ENCODE measurements at places on chromosomes 6 and 20.

GRCh38 chr6:89007209-89008000 is 44.0 kb upstream of the RNGTT start:
- no peak for DNase-seq

DNA sequence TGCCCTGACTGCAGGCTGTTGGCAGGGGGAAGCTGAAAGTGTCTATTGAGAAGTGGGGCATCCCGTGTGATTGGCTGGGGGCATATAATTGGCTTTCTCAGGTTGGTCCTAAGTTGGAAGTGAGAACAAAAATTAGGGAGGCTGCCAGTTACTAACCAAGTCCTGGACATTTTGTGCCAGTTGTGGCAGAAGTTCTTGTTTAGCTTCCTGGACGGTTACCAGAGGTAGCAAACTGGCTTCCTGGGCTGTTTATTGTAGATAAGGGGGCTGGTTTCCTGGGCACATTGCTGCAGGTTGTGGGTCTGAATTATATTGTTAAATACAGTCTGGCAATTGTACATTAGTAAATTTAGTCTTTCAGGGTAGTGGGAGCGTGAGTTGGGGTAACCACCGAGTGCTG is 50.6 kb upstream of the SLC2A12 start:
- DNase-seq: no peak

DNA sequence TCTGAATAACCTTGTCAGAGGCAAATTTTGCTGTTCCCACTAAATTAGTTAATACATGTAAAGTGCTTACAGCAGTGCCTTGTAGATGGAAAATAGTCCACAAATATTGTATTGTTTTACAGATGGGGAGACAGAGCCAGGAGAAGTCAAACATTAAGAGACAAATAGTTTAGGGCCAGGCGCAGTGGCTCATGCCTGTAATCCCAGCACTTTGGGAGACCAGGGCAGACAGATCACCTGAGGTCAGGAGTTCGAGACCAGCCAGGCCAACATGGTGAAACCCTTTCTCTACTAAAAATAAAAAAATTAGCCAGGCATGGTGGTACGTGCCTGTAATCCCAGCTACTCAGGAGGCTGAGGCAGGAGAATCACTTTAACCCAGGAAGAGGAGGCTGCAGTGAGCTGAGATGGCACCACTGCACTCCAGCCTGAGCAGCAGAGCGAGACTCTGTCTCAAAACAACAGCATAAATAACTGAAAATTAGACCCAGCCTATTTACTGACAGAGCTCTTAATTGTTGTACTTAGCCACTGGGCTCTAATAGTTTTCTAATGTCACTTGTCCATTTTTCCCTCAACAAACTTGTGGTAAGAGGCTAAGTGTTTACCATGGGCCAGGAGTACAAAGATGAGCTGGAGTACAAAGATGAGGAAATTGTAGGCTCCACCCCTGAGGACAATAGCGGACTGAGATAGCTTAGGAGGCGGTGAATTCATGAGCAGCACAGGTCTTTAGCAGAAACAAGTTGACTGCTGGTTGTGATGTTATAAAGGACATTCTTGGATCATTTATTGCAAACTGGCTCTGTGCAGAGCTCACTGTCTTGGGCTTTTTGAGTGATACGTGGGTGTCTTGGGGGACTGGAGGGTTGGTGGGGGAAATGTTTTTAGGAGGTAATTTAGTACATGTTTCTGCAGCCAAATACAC is 6.4 kb downstream of the ZSWIM3 start:
- no peak for DNase-seq

DNA sequence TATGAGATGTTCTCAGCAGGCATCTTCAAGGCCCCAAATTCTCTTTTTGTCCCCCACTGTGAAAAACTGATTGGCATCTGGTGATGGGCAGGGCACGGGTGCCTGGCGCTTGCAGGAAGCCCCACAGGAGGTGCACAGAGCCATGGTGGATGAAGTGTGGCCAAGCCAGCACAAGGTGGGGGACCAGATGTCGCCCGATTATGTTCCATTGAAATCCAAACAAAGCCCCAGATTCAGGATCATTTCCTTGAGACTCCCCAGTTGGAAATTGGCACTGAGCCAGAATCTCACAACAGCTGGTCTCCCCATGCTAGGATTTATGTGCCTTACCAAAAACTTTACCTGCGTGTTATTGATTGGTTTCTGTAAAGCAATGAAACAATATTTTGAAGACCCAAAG is 186.1 kb downstream of the ADAT2 start:
- no peak for DNase-seq

DNA sequence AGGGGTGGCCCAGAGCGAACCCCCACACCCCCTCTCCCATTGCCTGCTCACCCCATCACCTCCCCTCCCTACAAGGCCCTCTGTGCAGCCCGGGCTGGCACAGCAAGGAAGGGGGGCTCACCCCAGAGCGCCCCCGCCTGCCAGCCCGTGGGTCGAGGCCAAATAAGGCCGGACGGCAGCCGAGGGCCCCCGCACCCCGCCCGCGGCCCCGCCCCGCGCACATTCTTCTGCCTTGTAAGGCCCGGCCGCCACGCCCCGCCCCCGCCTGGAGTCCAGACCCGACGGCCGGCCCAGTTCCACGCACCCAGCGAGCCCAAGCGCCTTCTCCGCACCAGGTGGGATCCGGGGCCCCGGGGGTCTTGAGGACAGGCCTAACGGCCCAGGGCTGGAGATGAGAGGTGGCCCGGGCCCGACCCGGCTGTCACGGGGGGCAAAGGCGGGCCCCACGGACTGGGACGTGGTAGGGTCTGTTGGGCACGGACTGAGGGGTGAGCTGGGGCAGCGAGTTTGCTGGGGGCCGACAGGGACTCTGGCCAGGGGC is at the start of gene MYL9:
Gene MYL9, plus strand, starts transcription at position 293 of the 541 bp plus-strand sequence. CDS start 3,366 bp downstream, outside the sequence.
- no peak for DNase-seq

DNA sequence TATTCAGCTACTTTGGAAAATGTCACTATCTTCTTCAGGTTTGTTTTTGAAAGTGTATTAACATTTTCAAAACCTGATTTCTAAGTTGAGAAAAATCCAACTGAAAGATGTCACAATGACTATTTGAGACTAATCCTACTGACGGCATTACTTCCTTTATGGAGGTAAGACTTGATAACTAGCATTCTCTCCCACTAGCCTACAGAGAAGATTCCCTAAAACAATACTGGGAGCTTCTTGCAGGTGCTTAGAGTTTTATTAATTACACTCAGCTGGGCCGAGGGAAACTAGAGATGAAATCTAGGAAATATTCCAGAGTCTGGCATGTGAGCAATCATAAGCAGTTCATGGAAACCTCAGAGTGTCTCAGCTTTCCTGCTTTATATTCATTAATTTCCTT is 114.0 kb downstream of the LCA5 start:
- no peak for DNase-seq

- DNase-seq: no peak
These were observed 263.2 kb upstream of the RNF217 start for GRCh38 chr6:124699038-124699437.

DNA sequence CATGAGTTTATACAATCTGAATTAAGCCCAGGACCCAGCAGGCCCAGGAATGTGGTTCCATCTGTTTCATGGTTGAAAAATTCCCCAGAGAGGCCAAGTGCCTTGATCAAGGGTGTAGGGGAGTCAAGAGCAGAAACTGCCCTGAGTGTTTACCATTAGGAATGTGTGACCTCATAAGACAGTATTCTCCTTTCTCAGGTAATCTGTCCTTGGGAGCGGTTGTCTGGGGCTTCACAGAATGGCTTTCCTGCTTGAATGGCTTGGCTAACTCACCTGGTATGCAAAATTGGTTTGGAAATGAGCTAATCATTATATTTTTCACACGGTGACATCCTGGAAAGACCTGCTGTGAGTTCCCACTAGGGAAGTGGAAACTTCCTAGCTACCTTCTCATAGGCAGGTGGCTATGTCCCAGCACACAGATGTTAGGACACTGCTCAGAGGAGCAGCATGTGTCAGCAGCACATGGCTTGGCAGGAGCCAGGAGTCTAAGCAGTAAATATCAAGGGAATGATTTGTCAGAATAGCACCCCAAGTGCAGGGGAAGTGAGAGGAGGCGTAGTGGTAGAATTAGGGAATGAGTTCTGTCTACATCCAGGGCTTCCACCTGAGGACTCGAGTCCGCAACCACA is 17.7 kb downstream of the CLIC5 start:
- no peak for DNase-seq

DNA sequence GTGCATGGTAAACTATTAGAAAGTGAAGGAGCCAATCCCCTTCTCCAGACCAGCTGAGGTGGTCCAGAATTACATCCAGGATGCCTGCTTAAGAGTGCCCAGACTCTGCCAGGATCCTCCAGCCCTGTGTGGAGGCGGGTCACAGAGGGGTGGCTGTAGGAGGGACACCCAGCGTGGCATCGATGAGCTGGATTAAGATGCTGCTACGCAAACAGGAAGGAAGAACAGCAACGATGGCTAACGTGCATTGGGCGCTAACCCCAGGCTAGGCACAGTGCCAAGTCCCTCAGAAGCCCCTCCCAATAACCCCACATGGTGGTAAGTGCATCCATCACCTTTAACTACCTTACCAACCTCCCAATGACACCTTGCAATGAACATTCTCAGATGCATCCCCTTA is 63.9 kb upstream of the MRPS10 start:
- no peak for DNase-seq

- no peak for DNase-seq
These were observed 107.6 kb upstream of the MCHR2 start for GRCh38 chr6:100101644-100102043.

DNA sequence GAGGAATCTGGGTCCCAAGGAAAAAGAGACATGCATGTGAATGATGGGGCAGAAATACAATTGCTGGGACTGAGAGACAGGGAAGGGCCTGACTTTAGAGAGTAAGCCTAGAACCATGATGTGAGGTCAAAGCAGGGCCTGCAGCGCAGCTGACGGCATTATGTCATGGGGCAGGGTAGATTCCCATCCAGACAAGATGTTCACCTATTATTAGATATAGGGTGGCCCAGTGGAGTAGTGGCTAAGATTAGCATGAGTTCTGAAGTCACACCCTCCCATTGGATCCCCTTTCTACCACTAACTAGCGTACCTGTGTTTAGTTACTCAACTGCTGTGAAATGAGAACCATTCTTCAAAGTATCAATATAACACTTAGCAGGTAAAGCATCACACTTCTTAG is 39.6 kb downstream of the NDUFAF5 start:
- no peak for DNase-seq

DNA sequence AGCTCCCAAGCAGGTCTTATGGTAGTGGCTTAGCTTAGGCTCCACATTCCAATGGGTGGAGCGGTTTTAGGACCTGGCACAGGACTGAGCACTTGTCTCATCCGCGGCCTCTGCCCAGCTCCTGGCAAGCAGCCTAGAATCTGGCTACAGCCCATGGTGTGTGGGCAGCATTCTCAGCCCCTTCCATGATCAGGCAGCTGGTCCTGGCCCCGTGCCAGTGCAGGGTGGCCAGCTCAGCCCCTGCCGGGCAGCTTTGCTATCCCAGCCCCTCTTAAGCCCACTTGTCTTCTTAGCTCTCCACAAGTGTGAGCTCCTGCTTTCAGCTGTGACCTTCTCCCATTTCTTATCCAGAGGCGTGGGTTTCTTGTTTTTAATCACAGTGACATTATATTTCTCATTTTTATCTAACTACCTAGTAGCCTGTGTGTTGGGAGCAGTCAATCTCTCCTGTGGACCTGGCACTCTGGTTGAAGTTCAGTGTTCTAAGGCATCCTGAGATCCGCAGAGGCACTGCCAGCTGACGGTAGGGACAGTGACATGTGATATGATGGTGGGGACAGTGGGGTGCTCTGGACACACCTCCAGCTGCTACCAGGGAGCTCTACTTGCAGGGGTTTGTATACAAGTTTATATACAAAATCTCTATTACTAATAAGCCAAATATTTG is 119.9 kb upstream of the PRND start:
- DNase-seq: no peak

- DNase-seq: no peak
These were observed 165.9 kb upstream of the KCNK16 start for GRCh38 chr6:39488255-39488879.

DNA sequence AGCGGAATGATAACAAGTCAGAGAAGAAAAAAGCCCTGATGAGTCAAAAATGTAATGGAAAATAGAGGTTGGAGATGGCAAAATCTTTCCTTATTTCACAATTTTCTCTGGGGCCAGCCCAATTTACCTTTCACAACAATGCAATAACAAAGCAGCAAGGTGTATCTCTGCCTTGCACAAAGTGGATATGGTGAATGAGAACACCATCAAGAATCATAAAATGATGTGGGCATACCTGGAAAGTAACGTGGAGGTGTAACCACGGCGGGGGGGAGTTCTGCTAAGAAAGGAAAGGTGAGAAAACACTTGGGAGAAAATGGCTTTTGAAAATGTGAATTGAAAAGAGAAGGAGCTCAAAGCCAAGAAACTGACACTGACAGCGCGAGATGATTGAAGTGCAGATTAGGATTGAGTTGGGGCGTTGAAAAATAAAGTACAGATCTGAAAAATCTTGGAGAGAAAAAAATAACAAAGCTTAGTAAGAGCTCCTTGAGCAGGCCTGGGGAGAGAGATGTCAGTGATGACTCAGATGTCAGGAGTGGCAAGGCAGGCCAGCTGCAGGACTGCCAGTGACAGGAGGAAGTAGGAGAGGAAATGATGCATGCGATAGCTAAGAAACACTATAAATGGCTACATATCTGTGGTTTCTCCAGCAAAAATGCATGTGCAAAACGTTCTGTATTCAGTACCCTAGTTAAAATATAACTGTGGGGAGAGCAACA is 26.2 kb downstream of the ARHGAP18 start:
- peak; percentile 46 for DNase-seq

GRCh38 chr6:169263836-169264608 is 10.4 kb upstream of the THBS2 start:
- DNase-seq: no peak

DNA sequence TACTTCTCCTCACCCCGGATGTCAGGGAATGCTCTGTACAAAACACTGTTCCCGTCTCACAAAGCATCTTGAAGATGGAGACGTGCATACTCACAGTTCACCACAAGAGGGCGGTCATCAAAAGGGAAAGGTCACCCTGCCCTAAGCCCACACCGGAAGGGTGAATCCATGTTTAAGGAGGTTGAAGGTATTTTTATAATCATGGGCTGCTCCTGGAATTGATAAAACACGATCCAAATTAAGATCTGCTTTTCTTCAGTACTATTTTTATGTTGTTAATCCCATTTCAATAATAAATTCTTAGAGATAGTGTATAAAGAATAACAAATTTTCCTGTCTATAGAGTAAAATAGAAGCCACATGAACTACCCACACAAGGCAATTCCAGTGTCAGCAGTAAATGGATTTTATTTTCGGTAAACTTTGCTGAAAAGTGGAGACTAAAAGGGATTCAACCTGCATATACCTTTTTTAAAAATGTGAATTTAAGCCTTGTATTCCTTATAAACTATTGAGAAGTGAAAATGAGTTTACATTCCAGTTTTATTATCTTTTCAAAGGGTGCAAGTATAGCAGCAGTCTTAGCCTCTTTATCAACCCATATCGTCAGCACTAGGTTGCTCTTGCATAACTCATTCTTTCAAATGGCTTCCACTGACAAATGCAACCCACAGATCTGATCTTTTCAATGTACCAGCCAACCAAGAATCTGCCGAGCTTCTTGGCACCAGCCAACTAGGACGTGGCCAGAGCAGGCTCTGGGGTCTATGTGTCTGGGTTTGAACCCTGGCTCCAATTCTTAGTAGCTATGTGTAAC is 79.7 kb upstream of the MBOAT1 start:
- peak; percentile 83 for DNase-seq
